ENCODE measurements at places on chromosomes 13 and 19.

DNA sequence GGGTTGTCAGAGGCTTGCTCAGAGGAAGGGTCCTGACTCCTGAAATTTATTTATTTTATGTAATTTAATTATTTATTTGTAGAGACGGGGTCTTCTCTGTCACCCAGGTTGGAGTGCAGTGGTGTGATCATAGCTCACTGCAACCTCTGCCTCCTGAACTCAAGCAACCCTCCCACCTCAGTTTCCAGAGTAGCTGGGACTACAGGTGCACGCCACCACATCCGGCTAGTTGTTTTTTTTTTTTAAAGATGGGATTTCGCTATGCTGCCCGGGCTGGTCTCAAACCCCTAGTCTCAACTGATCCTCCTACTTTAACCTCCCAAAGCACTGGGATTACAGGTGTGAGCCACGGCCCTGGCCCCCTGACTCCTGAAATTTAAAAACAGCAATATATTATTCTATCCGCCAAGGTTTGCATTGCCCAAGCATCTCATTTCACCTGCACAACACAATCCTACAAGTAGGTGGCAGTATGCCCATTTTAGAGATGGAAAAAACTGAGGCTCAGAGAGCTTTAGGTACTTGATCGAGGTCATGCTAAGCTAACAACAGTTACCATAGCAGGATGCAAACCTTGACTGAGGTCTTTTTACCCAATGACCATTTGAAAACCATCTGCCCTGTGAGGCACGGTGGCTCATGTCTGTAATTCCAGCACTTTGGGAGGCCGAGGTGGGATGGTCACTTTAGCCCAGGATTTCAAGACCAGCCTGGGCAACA, 18.1 kb downstream of the ARHGEF18 start:
- no peak for DNase-seq

- no peak for DNase-seq
Measured at GRCh38 chr19:45575216-45575615, 9.4 kb downstream of the OPA3 start.

GRCh38 chr19:2440515-2440914, 13.1 kb upstream of the TIMM13 start:
- DNase-seq: no peak

GRCh38 chr13:101417501-101417900, 1.2 kb upstream of the NALCN start:
- no peak for DNase-seq

DNA sequence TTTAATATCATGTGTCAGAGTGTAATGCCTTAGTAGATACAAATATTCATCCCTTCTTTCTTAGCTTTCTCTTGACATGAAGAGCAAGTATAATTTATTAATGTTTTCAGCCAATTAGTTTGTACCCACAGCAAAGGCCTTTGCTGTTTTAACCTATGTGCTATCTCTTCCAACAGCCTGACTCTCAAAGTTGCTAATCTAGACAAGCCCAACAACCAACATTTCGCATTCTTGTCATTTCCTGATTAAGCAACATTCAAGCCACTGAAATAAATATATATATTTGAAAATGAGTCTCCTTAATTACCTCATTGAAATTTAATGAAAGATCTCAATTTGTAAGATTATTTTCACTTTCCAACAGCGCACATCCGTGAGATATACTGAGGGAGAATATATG, 18.5 kb downstream of the EPSTI1 start:
- DNase-seq: no peak

DNA sequence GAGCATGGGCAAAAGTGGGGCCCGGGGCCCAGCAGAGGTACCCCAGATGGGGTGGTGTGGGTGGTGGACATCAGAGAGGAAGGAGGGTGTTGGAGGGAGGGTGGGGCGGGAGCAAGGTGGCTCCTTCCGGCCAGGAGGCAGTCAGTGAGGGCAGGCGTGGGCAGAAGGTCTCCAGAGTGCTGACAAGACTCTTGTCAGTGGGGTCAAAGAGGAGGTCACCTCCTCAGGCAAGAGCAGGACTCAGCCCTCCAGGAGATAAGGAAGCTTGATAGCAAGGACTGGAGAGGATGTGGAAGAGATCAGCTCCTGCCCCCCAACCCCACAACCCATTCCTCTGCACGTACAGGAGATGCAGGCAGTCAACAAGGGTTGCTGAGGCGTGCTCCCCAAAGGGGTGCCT, 9.8 kb downstream of the GJA3 start:
- DNase-seq: no peak

DNA sequence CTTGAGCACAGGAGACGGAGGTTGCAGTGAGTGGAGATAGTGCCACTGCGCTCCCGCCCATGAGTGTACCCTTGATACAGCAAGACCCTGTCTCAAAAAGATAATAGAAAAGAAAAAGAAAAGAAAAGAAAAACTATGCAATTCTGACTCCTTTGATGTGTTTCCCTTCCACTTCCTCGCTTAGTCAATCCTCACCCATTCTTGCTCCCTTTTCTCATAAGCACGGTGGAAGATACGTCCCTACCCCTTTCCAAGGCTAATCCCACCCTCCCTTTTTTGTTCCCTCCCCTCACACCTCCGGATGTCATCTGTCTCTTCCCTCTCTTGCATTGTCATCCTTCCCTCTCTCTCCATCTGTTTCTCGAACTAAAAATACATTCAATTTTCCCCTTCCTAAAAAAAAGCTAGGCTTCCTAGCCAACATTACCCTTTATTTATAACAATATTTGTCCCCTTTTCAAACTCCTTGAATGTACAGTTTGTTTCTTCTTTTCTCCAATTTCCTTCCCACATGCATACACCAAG, 40.5 kb upstream of the ITM2B start:
- DNase-seq: no peak

DNA sequence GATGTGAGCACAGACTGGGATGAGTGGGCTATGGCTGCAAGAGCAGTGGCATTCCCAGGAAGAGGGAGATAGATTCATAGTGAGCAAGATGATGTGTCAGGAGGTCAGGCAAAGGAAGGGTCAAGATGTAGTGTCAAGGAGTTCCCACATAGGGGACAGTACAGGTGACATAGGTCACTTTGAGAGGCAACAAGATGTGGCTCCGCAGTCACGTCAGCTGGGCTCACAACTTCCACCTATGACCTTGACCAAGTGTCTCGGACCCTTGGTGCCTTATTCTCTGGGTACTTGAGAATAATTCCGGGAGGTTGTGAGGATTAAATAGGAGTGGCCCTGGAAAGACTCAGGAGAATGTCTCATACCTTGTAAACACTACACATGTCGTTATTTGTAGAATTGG, 10.5 kb downstream of the ZNF317 start:
- DNase-seq: no peak

GRCh38 chr13:48741377-48741776, 87.6 kb downstream of the CYSLTR2 start:
- no peak for DNase-seq

- peak; percentile 42 for DNase-seq
Measured at GRCh38 chr13:21075011-21075378, 13.6 kb upstream of the LATS2 start.

DNA sequence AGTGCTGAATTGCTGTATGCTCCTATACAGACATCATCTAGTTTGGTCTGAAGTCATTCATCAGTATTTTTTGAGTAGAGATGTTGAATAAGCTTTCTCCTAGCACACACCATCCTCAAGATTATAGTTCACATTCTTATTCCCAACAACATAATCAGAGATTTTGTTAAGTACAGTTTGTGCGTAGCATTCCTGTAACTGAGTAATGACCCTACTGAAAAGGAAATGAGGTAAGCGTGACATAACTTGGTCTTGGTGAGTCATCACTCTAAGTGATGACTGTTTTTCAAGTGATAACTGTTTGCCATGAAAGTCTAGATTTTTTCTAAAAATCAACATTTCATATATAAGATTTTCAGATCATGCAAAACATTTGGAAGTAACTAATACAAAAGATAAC, 18.5 kb upstream of the FAM216B start:
- DNase-seq: no peak

DNA sequence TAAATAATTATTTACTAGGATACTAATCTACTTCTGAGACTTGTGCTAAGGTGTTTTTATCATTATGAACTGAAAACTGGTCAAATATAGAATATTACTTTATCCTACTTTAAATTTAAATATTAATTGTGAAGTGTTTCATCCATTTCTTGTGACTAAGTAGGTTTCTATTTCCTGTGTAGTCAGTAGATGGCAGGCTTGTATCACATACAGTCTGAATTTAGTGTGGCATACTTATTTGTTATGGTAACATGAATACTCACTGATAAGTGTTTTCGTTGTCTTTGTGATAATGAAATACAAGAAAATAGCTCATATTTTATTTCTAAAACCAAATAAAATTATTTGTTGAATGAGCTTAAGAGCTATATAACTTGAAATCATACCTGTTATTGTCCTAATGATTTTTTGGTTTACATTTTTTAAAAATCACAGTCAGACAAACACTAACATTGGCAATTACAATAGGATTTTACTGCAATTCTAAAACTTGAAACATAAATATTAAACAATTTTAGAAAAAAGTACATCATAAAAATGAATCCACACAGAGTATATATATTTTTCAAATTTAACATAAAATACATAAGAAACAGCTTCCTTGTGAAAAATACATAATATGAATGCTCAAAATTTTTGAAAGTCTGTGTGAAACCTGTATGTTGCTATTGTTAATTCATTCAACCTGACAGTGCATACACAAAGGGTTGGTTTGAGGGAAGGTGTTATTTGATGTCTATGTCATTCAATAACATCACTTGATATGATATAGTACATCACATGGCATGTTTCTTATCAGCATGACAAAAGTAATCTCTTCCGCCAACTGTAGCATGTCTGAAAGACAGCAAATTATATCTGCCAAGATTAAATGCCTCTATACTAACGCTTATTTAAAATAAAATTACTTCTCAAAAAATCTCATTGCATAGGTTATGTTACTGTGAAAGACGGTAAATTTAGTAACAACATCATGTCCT, 904.8 kb upstream of the PCDH20 start:
- no peak for DNase-seq

DNA sequence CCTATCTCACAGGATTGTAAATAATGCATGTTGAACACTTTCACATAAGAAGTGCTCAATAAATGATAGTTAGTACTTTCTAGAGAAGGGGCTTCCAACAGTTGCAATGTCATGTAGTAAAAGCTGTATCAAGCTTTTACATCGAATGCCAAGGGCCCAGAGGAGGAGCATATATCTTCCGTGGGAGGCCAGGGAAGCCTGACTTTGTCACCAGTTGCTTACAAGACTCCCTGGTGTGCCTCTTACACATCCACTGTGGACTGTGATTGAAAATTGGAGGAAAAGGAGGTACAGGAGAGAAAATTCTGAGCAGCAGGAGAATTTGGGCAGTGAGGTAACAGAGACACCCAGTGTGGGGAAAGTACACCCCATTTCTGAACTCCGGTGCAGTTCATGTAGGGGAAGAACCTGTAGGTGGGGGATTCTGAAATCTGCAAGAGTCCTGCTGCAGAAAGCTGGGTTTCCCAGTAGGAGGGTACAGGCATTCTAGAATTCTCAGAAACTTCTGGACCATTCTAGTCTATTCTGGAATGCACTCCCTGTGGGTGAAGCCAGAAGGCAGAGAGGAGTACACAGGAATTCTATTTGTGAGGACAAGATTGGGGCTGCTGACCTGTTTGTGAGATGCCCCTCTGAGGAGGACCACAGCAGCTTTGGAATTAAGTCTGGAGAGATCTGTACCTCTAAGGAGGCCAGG, 54.0 kb downstream of the ALOX5AP start:
- no peak for DNase-seq

- no peak for DNase-seq
Measured at GRCh38 chr13:98480915-98481877, 95.7 kb downstream of the STK24 start.

DNA sequence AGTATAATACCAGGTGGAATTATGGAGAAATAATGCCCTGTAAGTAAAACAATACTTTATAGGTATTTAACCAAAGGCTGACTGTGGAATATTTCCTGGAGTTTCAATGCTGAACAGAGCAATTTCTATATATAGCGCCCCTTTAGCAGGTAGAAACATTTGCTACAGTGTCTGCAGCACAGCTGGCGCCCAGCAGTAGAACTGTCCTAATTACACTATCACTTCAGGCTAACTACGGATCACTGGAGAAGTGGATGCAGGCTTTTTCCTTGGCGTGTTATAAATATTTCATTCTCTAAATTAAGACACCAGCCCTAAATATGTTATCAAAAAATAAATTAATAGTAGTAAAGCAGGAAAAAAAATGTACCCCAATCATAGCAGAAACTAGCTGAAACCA, 3.1 kb downstream of the SHISA2 start:
- DNase-seq: no peak

DNA sequence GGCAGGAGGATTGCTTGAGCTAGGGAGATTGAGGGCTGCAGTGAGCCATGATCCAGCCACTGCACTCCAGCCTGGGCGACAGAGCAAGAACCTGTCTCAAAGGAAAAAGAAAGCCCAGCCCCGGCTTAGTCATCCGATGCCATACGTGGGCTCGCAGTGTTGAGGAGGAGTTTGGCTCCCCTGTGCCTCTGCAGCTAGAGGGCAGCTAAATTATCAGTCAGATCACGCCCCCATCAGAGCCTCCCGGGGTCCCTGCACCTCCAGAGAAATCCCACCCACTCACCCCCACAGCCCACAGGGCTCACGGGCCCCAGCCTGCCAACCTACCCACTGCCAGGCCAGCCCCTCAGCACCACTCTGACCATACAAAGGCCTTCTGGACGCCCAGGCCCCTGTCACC, 27.6 kb downstream of the MAU2 start:
- no peak for DNase-seq

- DNase-seq: peak; percentile 31
Measured at GRCh38 chr19:42250183-42250665, 4.7 kb downstream of the ERF start.

GRCh38 chr19:55370305-55370988, at the start of gene IL11:
Gene IL11 (minus strand): TSS chr19:55370463. CDS start chr19:55370310, 153 bp downstream.
- no peak for DNase-seq

DNA sequence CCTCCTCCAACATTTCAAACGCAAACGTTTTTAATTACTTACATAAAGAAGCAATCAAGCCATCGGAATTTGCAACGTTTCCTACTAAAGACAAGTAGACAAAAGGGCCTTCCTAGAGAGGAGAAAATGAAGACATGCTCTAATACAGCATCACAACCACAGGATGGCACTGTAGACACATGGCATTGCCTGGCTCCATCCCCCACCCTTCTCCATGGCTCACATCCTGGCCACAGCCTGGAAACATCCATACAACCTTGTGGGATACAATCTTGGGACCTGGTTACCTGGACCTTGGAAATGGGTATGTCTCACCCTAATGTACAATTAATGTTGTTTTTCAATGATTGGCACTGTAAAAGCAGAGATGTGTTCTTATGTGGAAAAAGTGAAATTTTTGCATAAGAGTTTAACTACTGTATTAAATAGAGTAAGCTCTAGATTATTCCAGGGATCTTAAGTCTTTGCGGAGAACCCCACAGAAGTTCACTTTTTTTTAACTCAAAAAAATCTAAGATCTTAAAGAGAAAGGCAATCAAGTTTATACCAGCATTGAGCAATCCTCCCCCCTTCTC, 21.5 kb downstream of the EBPL start:
- DNase-seq: peak; percentile 33

- DNase-seq: no peak
Measured at GRCh38 chr19:31385744-31386143, 36.5 kb upstream of the TSHZ3 start.

- no peak for DNase-seq
Measured at GRCh38 chr19:40238775-40239174, 12.3 kb upstream of the CCNP start.

GRCh38 chr19:18284712-18285360, 3.4 kb upstream of the JUND start:
- no peak for DNase-seq
